NCI-H146 (cell line): ENCODE measurements at places on chromosomes 6 and 20.

GRCh38 chr6:137731960-137732616, 135.0 kb upstream of the TNFAIP3 start:
- no peak for DNase-seq

GRCh38 chr6:91786474-91787184, 1199.8 kb upstream of the MAP3K7 start:
- DNase-seq: no peak

GRCh38 chr20:33866398-33867100, 55.4 kb downstream of the CHMP4B start:
- DNase-seq: no peak

GRCh38 chr6:28673787-28674671, 148.3 kb downstream of the GPX5 start:
- DNase-seq: peak; percentile 55

DNA sequence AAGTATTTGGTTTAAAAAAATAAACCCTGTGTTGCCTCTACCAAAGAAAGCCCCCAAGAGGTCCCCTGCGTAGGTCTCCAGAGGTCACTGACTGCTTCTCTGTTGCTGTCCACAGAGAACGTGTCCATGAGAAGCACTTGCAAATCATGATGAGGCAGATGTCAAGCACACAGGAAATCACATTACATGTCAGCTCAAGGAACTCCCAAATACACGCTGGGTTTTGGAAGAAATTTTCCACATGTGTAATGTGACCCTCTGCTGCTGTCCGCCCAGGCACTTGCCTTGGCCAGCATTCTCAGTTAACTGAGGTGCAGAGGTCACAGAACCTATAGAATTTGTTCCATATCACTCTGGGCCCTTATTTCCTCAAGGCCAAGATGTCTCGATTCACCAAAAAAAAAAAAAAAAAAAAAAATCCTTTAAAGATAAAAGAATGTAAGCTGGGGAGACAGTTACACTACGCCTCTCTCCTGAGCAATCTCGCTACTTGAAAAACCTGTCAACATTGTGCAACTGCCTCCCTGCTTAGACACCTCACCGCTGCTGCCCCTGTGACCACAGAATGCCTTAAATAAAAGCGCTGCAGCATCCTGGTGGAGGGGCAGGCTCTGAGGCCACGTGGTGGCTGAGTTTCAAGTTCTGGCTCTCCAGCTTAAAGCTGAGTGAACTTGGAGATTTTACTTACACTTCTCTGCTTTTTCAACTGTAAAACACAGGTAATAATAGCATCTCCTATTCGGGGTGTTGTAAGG, 42.3 kb downstream of the SLC22A23 start:
- no peak for DNase-seq

GRCh38 chr6:15090145-15090579, 155.7 kb upstream of the JARID2 start:
- DNase-seq: no peak

DNA sequence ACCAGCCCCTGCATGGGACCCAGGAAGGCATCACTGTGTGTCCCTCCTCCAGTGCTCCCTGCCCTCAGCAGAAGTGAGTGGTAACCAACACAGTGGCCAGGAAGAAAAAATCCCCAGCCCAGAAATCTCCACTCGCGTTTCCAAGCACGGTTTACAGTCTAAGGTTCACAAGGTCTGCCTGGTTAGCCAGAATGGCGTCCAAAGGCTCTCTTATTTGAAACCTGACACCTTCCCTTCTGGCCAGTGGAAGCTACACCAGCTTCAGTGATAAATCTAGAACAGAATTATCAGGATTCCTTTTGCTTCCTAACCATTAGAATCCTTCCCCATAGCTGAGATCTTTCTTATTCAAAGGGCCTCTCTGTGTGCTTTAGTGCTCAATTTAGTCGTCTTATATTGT, 9.2 kb downstream of the LY86 start:
- no peak for DNase-seq

DNA sequence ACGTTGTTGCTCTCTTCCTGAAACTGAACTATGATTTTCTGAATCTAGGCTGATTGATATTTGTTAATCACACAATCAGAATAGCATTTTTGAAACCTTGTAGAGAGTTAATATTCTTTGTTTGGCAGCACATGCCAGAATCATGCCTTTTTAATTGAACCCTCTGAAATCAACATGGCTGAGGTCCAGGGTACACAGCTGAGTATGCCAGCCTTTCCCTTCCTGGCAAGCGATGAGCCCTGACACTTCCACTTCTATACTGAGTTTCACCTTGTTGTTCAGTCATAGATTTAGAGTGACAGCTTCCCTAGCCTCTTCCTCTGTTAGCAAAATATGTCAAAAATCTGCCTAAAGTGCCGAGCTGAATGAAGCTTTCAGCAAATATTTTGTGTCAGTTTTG, 6.8 kb downstream of the HDDC2 start:
- no peak for DNase-seq

GRCh38 chr6:9126878-9127560, 691.7 kb upstream of the SLC35B3 start:
- DNase-seq: no peak

GRCh38 chr6:74283532-74283931, 587.5 kb downstream of the CD109 start:
- no peak for DNase-seq

- DNase-seq: no peak
These were observed 19.5 kb downstream of the CDH4 start for GRCh38 chr20:61271312-61272231.

DNA sequence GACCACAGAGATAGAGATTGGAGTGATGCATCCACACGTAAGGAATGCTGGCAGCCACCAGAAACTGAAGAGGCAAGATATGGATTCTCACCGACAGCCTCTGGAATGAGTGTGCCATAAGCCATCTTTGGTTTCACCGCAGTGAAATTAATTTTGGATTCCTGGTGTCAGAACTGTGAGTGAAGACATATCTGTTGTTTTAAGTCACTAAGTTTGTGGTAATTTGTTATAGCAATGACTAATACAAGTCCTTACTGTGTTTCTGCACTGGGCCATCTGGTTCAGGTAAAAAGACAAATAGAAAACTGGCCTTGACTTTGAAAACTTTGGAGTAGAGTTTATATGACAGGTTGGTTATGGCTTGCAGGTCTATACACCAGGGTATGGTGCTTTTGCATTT, 261.9 kb downstream of the PHF3 start:
- DNase-seq: no peak

- DNase-seq: no peak
These were observed 912.1 kb downstream of the PHF3 start for GRCh38 chr6:64547594-64548268.

DNA sequence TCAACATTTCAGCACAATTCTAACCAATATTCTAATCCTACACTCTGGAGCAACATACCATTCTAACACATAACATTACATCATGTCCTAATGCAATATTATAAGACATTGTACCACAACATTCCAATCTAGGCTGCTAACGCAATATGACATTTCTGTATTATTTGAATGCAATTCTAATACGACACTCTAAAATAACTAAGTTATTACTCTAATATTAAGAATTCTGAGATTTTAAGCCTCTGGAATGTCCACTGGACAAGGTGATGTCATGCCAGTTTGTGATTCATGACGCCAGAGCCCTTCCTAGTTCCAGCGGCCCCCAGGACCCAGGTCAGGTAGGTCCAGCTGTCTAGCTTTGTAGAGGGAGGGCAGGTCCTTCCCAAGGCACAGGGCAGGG, 69.7 kb upstream of the SIRPA start:
- DNase-seq: no peak

DNA sequence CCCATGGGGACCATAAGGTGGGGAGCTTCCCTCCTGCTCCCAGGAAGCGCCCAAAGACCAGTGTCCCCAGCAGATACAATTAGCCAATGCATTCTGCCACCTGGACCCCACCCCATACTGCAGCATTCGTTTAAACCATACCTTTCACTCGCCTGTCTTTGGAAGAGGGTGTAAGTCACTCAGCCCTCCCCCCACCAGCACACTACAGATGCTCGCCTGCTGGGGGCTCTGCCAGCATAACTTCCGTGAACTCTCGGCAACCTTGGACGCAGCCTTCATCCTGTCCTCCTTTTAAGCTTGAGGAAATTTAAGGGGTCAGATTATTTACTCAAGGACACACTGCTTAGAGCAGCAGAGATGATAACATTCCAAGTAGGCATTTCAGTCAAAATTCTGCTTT, 94.4 kb upstream of the NAA20 start:
- DNase-seq: no peak

GRCh38 chr6:73145690-73146089, 79.6 kb downstream of the KHDC1L start:
- DNase-seq: no peak

DNA sequence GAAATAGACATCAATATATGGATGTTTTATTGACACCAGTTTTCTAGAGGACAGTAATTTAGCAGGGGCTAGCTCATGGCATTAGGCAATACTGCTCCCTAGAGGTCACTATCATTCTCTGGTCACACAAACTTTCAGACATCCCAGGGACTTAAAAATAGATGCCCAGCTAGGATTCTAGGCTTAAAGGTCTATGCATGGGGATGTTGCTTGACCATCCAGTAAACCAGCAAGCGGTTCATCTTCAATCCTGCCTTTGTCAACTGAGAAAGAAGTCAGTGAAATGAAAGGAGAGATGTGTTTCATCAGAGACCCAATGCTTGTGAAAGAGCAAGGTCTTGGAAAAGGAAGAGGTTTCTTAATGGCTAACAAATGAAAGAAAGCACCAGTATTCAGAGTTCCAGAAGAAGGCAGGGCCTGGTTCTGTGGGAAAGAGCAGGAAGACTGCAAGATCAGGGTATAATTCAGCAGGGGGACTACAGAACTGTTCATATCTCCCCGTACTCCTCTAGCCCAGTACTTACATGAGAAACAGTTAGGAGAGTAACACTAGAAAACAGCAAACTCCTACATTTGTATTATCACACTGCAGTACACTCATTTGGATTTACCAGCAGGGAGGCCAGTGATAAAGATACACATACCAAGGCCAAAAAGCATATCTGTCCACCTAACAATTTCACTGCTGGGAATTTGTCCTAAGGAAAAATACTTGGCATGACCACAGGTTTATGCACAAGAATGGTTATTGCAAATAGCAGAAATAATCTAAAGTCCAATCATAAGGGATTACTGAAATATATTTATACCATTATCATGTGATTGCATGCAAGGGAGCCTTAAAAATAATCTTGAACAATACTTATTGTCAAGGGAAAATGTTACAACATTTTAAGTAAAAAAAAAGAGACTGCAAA, 151.4 kb upstream of the LAMA2 start:
- peak; percentile 58 for DNase-seq

DNA sequence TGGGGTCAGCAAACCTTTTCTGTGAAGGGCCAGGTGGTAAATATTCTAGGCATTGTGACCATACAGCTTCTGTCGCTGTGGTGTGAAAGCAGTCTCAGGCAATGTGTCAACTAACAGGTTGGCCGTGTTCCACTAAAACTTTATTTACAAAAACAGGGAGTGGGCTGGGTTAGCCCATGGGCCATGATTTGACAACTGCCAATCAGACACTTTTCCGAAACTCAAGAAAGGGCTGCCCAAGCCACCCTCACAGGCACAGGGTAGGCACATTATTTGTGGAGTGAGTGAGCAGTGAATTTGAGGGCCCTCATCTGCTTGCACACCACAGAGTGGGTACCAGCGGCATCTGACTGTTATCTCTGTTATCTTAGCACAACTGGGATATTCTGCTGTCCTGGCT, 290.3 kb downstream of the TAF4 start:
- no peak for DNase-seq

- DNase-seq: no peak
These were observed 146.1 kb upstream of the LRFN2 start for GRCh38 chr6:40733290-40733689.

DNA sequence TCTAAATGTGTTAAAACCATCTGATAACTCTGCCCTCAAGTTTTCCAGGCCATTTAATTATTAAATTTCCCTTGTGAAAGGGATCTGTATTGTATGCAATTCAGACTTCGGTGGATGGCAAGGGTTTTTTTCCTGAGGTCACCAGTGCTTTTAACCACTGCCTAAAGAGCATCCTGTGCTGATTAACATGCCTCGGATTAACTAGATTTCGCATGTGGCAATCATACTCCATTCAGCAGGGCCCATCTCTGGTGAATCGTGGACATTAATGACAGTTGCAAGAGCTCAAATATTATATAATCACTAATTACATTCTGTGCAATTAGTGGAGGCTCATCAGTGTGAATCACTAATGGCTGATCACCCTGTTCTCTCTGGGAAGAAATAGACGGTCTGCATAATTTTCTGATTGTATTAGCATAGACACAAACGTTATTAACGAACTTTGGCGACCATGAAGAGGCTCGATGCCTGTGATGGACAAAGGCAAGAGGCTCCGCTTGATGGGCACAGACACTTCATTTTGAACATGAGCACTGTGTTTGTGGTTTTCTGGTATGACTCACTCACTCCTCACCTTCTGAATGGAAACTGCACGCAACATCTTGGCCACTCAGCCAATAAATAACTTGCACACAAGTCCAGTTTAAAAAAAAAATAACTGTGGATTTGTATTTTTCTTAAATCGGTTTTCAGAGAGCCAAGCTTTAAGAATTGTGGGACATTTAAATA, 31.4 kb downstream of the LINC00237 start:
- no peak for DNase-seq

DNA sequence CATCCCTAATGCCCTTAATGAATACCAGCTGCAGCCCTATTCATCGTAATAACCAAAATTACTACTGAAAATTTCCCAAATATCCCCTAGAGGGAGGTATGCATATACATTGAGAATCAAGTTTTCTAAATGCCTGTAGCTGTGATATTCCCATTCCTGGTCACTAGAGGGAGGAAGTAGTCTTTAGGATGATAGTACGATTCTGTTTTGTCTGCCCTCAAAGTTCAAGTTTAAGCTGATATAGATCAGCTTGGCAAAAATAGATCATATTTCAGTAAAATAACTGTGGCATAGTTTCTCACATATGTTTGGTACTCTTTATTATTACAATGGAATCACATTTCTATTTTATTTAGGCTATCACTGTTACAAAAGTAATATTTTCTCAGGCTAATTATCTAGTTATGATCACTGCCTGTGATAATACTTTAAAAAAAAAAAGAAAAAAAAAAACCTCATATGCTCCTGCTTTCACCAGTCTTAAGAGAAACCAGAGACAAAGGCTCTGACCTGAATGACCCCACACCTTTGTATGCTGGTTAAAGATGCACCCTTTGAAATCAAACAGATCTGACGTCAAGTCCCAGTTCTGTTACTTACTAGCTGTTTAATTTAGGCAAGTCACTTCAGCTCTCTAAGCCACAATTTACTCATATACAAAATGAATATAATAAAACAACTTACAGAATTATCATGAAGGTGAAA, 11.0 kb downstream of the TSPYL1 start:
- peak; percentile 72 for DNase-seq

GRCh38 chr6:148789948-148790347, 43.1 kb downstream of the UST start:
- DNase-seq: no peak

- no peak for DNase-seq
These were observed 34.3 kb downstream of the C6orf89 start for GRCh38 chr6:36920049-36920448.

GRCh38 chr6:27806981-27807440, 105.2 kb downstream of the OR2B2 start:
- no peak for DNase-seq
